LNCaP clone FGC (cell line): ENCODE measurements at places on chromosomes 7 and 10.

DNA sequence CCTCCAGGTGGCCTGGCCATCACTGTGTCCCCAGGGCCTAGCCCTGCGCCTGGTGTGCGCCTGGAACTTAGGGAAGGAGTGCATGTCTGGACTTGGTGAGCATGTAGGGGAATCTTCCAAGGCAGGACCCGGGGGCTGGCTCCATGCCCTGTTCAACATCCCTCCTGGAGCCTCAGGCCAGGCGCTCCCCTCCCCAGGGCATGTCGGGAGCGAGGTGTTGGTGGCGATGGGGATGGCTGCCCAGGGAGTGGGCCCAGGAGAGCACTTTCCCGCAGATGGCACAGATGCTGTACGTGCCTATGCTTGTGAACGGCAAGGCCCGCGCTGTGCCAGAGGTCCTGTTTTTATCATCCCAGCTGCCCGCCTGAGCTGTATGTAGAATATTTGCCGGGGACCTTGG, 55.0 kb downstream of the CDH23 start:
- DNase-seq = no peak

DNA sequence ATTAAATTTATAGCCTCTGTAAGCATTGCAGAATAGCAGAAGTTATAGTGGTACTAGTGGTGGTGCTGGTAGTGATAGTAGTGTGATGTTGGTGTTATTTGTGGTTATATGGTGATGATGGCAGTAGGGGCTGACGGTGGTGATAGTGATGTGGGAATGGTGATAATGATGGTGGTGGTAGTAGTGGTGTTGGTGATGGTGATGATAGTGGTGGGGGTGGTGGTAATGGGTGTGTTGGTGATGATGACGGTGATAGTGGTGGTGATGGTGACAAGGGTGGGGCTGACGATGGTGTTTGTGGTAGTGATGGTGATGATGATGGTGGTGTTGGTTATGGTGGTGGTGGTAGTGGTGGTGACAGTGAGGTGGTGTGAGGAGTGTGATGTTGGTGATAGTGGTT, 54.4 kb upstream of the MGAM2 start:
- DNase-seq = no peak

DNA sequence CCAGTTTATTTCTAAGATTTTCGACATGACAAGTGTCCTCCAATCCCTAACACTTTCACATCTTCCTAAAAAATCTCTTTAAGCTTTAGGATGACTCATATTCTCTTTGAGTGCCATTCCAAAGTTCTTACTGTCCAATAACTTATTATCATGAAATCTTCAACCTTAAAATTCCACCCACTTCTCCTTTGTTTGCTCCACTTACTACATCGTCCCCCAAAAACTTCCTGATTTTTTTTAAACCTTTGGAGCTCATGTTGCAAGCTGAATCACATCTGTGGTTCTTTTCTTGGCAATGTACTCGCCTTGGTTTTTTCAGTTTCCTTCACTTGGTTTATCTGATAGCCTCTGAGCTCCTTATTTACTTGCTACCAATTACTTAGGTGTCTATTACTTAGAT, 39.2 kb upstream of the JCAD start:
- no peak for DNase-seq

- peak; percentile 75 for DNase-seq
Measured at GRCh38 chr10:11687779-11688447, 54.3 kb upstream of the ECHDC3 start.

GRCh38 chr10:94630017-94630688, 53.4 kb upstream of the CYP2C18 start:
- no peak for DNase-seq

DNA sequence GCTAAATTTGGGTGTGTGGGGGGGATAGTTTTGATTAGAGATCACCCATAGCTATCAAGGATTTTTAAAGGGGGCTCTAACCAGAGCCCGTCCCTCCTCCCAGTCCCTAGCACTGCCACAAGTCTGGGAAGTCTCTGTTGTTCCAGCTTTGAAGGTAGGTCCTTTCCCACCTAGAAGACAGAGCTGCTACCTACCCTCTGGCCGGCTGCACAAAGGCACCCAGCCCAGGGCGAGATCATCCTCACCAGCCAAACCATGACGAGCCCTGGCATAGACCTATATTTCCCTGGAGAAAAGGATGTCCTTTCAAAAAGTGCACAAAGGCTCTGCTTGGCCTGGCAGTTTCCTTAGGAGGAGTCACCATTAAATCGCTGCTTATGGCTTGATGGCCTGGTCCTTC, 147.8 kb downstream of the CYP26A1 start:
- no peak for DNase-seq

DNA sequence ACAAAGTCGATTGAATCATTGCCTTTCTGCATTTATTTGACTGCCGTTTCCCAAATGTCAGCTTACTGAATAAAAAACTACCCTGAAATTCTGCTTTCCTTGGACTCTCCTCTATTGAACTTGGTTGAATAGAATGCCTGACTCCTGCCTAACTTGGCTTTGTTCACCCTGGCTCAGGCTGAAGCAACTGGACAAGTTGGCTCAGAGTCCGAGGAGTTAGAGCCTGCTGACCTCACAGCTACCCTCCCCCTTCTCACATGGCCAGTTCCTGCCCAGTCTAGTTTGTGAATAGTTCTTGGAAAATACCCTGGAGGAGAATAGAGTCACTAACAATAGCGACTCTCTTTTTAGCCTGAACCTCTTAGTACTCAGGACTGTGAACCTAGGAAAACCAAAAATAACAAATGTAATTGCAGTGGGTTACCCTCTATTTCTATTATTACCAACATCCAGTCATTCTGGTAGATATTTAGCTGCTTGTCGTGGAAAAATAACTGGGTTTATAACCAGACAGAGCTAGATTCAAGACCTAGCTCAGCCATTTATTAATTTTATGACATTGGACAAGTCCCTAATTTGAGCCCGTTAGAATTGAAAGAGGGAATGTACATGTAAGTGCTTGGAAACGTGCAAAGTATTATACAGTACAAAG, 17.3 kb upstream of the NRBF2 start:
- DNase-seq = peak; percentile 45

DNA sequence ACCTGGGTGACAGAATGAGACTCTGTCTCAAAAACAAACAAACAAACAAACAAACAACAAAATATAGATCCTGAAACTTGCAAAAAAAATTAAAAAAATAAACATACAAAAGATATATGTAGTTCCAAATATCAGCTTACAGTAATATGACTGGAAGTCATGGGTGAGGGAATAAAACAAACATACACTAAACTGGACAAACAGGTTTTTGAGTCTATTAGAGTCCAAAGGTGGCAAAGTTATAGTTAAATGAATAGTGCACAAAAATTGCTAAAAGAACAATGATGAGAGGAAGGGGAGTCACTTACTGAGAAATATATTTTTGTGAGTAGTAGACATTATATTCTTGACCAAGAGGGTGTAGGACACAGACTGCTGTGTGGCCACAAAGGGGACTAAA, 16.7 kb upstream of the RSBN1L start:
- peak; percentile 66 for DNase-seq

DNA sequence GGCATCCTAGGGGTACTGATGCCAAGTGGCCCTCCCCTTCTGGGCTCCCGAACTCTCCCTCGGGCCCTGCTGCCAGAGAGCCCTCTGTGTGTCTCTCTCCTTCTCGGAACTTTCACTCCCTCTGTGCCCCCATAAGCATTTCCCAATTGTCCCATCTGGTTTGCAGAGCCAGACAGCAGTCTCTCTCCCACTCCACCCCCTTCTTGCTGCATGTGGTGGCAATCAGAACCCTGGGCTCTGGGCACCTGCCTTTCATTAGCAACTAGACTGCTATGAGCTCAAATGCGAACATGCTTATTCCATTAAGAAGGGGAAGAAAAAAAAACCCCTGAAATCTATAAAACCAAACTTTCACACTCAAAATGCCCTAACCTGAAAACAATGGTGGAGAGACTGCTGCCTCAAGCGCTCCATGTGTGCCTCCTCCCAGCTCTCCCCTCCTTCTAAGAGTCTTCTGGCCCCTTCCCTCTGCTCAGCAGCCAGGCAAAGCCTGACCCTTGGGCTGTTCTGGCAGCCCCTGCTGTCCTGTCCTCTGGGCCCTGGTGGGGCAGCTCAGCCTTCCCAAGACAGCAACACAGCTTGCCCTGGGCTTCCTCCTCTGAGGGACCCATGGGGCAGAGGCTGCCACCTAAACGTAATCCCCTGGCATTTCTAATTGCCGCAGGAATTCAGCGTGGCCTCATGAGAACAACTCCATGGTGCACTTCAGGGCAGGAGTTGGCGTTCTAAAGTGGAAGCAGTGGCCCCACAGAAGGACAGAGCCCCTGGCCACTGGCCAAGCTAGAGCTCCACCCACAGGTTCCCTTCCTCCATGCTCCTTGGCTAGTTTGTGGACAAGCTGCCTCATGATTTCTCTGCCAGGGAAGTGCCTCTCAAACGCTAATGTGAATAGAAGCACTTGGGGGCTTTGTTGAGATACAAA, 415.4 kb downstream of the PLXNA4 start:
- DNase-seq = no peak
